ENCODE measurements at places on chromosomes 12 and 14. TPM values are rescaled to one million over a fixed set of nuclear protein-coding genes. Genes with fewer than 3 reads are reported as not detected.

PKP2 gene
- 5.1 TPM for total RNA-seq

CREBL2 gene
- 7.9 TPM for total RNA-seq

TROAP gene
- total RNA-seq = 87.0 TPM

DNA sequence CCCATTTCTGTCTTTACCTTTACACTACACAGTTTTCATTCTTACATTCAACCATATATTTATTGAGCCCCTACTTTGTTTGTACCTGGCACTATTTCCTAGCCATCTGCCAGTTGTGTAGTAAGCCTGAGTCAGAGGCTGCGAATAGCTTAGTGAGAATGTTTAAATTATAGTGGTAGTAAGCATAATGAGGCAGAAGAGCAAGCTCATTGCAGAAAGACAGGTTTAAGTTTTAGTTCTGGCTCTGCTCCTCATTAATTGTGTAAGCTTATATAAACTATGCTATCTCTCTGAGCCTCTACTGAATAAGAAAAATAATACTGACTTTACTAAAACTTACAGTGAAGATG, 123.5 kb downstream of the NAV3 start:
- no peak overlapping the region for H3K27ac ChIP-seq
- H3K27me3 ChIP-seq = no peaks in the 10 kb centered on the region
- no peaks in the 10 kb centered on the region for H3K4me1 ChIP-seq
- no peak for DNase-seq
- no peak overlapping the region for H3K4me3 ChIP-seq

DNA sequence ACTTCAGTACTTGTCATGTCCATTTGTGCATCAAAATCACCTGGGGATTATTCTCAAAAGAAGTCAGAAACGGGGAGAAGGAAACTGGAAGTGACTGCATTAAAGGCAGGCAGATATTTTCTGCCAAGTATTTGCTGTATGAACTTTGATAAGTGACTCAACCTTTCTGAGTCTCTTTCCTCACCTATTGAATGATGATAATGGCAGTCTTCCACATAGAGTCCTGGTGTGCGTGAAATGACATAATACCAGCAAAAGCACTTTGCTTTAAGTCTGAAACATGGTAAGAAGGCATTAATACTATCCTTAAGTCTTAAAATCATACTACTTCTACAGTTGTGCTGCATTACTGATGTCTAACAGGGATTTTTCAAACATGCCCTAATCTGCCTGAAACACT, 278.5 kb downstream of the ADAMTS20 start:
- H3K27me3 ChIP-seq = no peaks in the 10 kb centered on the region
- no peak overlapping the region for H3K4me3 ChIP-seq
- peaks cover 3% of the 10 kb centered on the region for H3K4me1 ChIP-seq
- no peak overlapping the region for H3K27ac ChIP-seq
- no peak for DNase-seq

- DNase-seq = no peak
- no peaks in the 10 kb centered on the region for H3K27me3 ChIP-seq
- H3K4me1 ChIP-seq = peaks cover 13% of the 10 kb centered on the region
- no peaks in the 10 kb centered on the region for H3K36me3 ChIP-seq
Measured at GRCh38 chr12:12336049-12336411, 14.0 kb downstream of the MANSC1 start.

- H3K36me3 ChIP-seq = no peaks in the 10 kb centered on the region
- peaks cover 23% of the 10 kb centered on the region for H3K4me1 ChIP-seq
- H3K27ac ChIP-seq = peak overlapping the region; percentile 58
- H3K4me3 ChIP-seq = no peak overlapping the region
Measured at GRCh38 chr12:3697311-3697870, 55.5 kb downstream of the CRACR2A start.

DNA sequence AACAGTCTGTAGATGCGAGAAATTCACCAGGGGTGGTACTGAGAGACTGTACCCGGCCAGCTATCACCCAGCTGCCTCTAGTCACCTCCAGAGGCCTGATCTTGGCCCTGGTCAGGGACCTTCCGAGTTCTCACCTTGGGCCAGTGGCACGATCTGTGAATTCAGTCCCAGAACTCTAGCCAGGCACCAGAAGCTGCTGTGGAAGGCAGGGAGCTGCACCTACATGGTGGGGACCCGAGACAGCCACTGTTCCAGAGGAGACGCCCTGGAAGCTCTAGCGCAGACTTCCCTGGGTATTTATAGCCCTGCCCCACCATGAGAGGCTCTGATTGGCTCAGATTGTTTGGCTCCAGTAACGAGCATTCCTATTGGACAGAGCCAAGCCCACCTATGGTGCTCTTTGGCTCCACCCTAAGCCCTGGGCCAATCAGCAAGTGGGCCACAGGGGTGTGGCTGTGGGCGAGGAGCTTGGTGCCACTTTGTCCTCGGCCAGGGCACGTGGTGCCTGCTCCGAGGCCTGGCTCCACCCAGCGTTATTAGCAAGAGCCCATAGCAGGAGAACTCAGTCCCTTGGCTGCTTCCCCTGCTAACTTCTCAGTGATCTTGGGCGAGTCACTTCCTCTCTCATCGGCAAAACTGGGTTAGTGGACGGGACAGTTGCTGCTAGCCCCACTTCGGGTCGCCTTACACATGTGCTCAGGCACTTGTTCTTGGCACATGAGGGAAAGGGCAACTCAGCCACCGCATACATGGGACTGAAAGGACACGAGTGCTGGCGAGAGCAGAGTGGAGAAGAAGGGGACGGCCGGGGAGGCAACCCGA, 89.0 kb upstream of the BCL11B start:
- H3K4me1 ChIP-seq = peaks cover 10% of the 10 kb centered on the region
- no peak overlapping the region for H3K27ac ChIP-seq
- DNase-seq = peak; percentile 81
- H3K27me3 ChIP-seq = no peaks in the 10 kb centered on the region

DNA sequence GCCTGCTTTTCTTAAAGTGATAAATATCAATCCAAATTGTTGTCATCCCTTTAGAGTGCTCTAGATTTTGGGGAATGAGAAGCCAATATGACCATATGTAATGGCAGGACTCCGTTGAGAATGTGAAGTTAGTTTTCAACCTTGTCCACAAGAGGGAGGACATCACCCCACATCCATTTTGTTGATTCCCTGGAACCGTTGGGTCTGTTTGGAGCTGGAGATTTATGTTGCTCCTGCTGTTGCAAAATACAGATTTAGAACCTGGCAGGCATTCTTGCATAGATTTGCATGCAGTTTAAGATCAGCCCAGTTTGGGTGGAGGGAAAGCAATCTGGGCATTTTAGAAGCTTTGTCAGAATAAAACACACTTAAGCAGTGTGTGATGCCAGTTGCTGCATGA, 620.1 kb downstream of the NRXN3 start:
- DNase-seq = no peak
- no peaks in the 10 kb centered on the region for H3K27me3 ChIP-seq
- no peak overlapping the region for H3K4me3 ChIP-seq
- H3K4me1 ChIP-seq = no peaks in the 10 kb centered on the region
- H3K36me3 ChIP-seq = no peaks in the 10 kb centered on the region

- H3K27ac ChIP-seq = peak overlapping the region; percentile 40
- 0 out of 2 replicates have a peak, but pooled peaks cover 8% of the 10 kb centered on the region for H3K27me3 ChIP-seq
Measured at GRCh38 chr12:57089271-57090245, 644 bp downstream of the NAB2 start.

DNA sequence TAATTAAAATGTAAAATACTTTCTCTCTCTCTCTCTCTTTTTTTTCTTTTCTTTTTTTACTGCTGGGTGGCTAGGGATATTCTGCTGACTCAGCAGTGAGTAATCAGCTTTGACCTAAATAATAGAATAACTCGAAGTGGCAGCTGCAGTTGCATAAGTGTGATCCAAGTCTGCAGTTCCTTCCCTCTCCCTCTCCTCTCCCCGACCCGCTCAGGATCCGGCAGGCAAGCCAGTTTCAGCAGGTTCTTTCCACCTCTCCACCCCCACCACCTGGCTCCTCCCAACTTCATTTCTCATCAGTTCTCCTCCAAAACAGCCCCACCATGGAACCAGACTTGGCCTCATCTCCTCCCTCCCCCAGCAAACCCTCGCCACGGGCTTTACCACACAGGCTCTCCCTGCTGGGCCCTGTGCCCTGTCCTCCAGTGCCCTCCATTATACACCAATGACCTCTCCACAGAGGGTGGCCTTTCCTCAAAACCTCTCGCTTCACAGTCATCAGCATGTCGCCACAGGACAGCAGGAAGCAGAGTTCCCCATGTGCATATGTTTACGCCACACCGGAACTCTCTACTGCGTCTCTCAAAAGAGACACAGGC, 22.4 kb downstream of the SLC7A8 start:
- H3K27me3 ChIP-seq = 0 out of 2 replicates have a peak, but pooled peaks cover 5% of the 10 kb centered on the region
- H3K36me3 ChIP-seq = no peaks in the 10 kb centered on the region
- no peak overlapping the region for H3K4me3 ChIP-seq
- no peaks in the 10 kb centered on the region for H3K4me1 ChIP-seq
- H3K27ac ChIP-seq = no peak overlapping the region

- H3K36me3 ChIP-seq = no peaks in the 10 kb centered on the region
- no peaks in the 10 kb centered on the region for H3K4me1 ChIP-seq
Measured at GRCh38 chr14:59022144-59022543, 166.3 kb upstream of the DAAM1 start.

Measured in SJCRH30 (cell line).